ENCODE measurements at places on chromosomes 5 and 9. TPM values are rescaled to one million over a fixed set of nuclear protein-coding genes. Genes with fewer than 3 reads are reported as not detected.

DNA sequence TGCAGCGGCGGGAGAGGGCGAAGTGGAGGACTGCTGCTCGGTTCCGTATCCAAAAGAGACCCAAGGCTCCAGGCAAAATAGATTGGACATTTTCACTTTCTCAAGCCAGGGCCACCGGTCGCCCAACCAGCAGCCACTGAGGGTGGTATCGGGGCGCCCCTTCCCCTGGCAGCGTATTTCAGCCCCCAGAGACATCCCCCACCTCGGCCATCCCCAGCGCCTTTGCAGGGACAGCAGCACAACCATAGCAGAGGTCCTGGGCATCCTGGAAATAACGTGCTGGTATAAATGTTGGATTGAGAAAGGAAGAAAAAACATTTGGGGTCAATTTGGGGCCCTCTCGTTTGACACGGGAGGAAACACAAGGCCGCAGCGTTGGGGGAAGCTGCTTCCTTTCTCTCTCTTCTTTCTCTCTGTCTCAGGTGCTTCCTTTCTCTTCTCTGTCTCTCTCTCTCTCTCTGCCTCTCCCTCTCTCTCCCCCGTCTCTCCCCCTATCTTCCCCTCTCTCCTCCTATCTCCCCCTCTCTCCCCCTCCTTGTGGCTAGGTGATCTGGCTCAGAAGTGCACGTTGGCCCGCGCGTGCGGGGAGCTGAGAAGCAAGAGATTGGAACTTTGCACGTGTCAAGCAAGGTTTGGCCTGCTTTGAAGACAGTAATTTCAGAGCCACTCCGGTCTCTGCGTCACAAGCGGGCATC, 624 bp upstream of the RETREG1 start:
- peak; percentile 25 for DNase-seq
- H3K36me3 ChIP-seq: peaks cover 15% of the 10 kb centered on the region
- peaks cover 42% of the 10 kb centered on the region for H3K4me1 ChIP-seq
- H3K4me3 ChIP-seq: no peak overlapping the region
- no peak overlapping the region for H3K27ac ChIP-seq

DNA sequence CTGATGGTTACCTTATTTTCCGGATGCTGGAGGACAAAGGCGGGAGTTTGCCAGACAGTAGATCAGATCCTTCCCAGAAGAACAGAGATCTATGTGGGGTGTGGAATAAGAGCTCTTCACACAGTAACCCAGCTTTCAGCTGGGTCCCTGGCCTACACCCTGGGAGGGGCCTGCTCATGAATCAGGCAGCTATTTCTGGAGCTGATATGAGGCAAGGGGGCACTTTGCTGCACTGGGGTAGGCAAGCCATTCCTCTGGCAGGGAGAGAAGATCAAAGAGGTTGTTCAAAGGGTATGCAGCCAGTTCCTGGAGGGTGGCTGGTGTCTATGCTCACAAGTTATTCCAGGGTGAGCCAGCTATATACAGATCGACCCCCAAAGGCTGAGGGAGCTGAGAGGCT, 48.6 kb downstream of the CYSTM1 start:
- H3K27ac ChIP-seq: no peak overlapping the region
- no peaks in the 10 kb centered on the region for H3K27me3 ChIP-seq
- no peak for DNase-seq
- H3K4me3 ChIP-seq: no peak overlapping the region
- no peaks in the 10 kb centered on the region for H3K36me3 ChIP-seq
- peaks cover 34% of the 10 kb centered on the region for H3K4me1 ChIP-seq

GRCh38 chr5:40405996-40406740, 273.5 kb upstream of the PTGER4 start:
- DNase-seq: peak; percentile 42
- H3K36me3 ChIP-seq: peaks cover 8% of the 10 kb centered on the region
- peaks cover 99% of the 10 kb centered on the region for H3K4me1 ChIP-seq
- H3K4me3 ChIP-seq: peak overlapping the region; percentile 69

DNA sequence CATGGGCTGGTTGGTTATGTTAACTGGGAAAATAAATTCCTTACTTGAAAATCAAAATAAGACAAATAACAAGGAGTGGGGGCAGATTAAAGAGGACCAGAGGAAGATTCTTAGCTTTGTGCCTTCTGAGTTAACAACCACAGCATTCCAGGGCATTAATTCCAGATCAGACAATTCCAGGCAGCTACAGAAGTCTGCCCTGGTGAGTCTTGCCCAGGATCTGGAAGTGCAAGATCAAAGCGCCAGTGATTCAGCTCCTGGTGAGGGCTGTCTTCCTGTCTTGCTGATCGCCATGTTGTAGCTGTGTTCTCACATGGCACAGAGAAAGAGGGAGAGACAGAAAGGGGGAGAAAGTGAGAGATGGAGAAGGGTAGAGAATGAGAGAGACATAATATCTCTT, 65.6 kb downstream of the ANXA2R start:
- peaks cover 14% of the 10 kb centered on the region for H3K36me3 ChIP-seq
- no peak overlapping the region for H3K27ac ChIP-seq
- no peaks in the 10 kb centered on the region for H3K27me3 ChIP-seq
- no peak for DNase-seq
- no peak overlapping the region for H3K4me3 ChIP-seq

- peaks cover 3% of the 10 kb centered on the region for H3K27me3 ChIP-seq
- DNase-seq: no peak
- no peak overlapping the region for H3K4me3 ChIP-seq
These were observed 26.6 kb upstream of the CRB2 start for GRCh38 chr9:123329329-123329955.

GRCh38 chr5:72237415-72237814, 82.6 kb downstream of the MRPS27 start:
- H3K27me3 ChIP-seq: peaks cover 10% of the 10 kb centered on the region
- peaks cover 34% of the 10 kb centered on the region for H3K36me3 ChIP-seq
- H3K4me3 ChIP-seq: no peak overlapping the region
- H3K27ac ChIP-seq: no peak overlapping the region
- no peak for DNase-seq

- H3K4me3 ChIP-seq: no peak overlapping the region
- no peak overlapping the region for H3K27ac ChIP-seq
- peaks cover 2% of the 10 kb centered on the region for H3K27me3 ChIP-seq
- no peaks in the 10 kb centered on the region for H3K36me3 ChIP-seq
These were observed 10.0 kb downstream of the ENC1 start for GRCh38 chr5:74630453-74631066.

DNA sequence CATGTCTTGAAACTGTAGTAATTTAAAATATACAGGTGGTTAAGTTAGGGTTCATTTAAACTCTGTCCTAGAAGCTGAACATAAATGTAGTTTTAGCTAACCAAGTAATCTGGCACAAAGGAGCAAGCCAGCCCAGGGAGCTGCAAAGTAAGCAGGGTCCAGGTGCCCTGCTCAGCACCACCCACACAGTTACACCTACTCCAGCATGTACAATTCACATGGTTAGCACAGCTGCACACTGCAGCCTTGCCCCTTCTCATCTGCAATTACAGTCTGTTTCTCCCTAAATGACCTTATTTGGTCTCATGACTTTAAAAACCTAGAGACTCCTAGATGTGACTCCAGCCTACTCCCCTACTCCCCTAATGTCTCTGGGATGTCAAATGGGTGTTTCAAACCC, 128.4 kb downstream of the EPB41L4A start:
- DNase-seq: no peak
- no peaks in the 10 kb centered on the region for H3K36me3 ChIP-seq
- no peak overlapping the region for H3K27ac ChIP-seq
- H3K27me3 ChIP-seq: no peaks in the 10 kb centered on the region

DNA sequence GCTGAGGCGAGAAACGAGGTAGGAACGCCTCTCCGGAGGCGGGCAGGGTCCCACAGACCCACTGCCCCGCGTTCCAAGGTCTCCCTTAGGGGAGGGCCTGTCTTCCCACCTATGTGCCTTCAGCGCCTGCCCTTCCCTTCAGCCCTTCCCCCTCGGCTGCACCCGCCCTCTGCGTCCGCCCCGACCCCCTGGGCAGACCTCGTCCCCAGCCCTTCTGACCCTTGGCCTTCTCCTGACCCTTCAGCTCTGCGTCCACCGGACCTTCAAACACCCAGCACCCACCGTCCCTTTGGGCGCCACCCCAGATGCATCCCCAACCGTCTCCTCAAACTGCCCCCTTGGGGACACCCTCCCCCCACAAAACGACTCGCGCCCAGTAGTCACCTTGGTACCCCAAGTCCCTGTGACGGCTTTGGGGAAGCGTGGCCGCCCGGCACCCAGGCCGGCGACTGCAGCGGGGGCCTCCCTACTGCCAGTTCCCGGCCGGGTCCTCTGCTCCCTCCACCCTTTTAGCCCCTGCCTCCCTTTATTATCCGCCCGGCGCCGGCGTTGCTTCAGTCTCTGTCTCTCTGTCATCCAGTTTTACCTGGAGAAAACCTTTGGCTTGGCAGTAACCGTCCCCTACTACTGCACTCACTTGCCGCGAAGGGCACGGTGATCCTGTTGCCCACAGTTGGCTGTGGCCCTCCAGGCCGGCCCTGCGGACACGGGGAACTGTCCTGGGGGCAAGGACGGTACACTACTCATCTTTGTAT, 421 bp downstream of the RUSC2 start:
- peaks cover 14% of the 10 kb centered on the region for H3K27me3 ChIP-seq
- H3K27ac ChIP-seq: peak overlapping the region; percentile 63
- peak overlapping the region; percentile 88 for H3K4me3 ChIP-seq
- H3K36me3 ChIP-seq: peaks cover 5% of the 10 kb centered on the region
- no peak for DNase-seq

GRCh38 chr9:119272500-119273211, 96.6 kb downstream of the BRINP1 start:
- H3K4me1 ChIP-seq: no peaks in the 10 kb centered on the region
- no peaks in the 10 kb centered on the region for H3K27me3 ChIP-seq
- no peaks in the 10 kb centered on the region for H3K36me3 ChIP-seq
- no peak for DNase-seq
- H3K27ac ChIP-seq: no peak overlapping the region

GRCh38 chr5:146867996-146868708, 10.4 kb downstream of the PPP2R2B start:
- H3K27me3 ChIP-seq: peaks cover 4% of the 10 kb centered on the region
- no peaks in the 10 kb centered on the region for H3K4me1 ChIP-seq
- H3K36me3 ChIP-seq: no peaks in the 10 kb centered on the region
- DNase-seq: no peak

DNA sequence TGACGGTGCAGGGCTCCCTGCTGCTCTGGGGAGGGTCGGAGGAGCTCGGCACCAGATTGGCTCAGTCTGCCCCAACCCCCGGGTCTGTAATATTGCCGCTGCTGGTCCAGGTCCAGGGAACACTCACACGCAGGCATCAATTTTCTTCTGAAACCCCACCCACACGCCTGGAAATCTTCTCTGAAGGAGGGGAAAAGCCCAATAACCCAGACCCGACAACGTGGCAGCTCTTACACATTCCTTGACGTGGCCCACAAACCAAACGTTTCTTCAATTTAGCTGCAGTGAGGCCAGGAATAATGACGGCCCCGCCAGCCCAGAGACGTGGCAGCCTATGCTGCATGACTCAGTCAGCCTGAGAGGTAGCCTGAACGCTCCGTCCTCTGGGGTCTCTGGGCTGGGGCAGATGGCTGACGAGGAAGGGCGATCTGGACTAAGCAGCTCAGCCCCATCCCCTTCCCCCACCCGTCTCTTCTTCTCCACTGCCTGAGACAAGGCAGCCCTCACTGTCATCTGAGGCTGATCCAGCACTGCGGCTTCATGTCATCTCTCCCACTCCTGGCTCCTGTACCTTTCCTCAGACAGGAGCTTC, 9.9 kb upstream of the SPARC start:
- no peaks in the 10 kb centered on the region for H3K4me1 ChIP-seq
- no peak overlapping the region for H3K27ac ChIP-seq
- H3K4me3 ChIP-seq: no peak overlapping the region
- H3K27me3 ChIP-seq: peaks cover 8% of the 10 kb centered on the region

DNA sequence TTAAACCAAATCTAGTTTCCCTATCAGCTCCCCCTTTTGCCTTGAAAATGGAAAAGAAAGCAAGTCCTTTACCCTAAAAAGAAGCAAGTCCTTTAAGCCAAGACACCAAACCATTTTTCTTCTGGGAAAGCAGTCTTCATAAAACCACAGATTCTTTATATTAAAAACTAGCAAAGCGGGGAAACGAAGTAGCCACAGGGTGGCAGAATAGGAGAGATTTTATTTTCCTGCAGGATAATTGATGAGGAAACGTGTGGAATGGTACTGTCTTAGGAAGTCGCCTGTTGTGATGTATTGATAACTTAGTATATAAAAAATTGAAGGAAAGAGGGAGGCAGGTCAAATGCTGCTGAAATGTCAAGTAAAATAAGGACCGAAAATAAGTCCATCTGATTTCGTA, 41.1 kb downstream of the ZNF883 start:
- no peak for DNase-seq
- peaks cover 2% of the 10 kb centered on the region for H3K27me3 ChIP-seq
- no peaks in the 10 kb centered on the region for H3K4me1 ChIP-seq

DNA sequence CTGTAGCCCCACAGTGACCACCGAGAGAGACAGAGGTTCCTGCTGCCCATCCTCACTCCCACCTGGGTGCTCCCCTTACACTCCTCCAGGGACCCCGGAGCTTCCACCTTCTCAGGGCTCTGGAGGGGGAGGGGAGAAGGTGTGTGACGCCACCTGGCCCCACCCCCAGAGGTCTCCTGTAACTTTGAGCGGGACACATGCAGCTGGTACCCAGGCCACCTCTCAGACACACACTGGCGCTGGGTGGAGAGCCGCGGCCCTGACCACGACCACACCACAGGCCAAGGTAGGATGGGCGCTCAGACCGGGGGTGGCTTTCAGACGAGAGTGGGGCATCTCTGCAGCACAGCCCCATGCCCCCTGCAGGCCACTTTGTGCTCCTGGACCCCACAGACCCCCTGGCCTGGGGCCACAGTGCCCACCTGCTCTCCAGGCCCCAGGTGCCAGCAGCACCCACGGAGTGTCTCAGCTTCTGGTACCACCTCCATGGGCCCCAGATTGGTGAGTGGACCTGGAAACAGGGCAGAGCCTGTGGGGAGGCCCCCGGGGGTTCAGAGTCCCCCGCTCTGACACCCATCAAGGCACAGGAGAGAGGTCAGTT, 4.5 kb downstream of the MAMDC4 start:
- H3K36me3 ChIP-seq: peaks cover 5% of the 10 kb centered on the region
- no peak for DNase-seq
- no peaks in the 10 kb centered on the region for H3K27me3 ChIP-seq
- no peak overlapping the region for H3K4me3 ChIP-seq

The NEK6 gene
- 17.4 TPM for total RNA-seq

The PRSS3 gene
- total RNA-seq: not detected

The SYK gene
- 0.18 TPM for total RNA-seq

The PCDHB13 gene
- total RNA-seq: not detected

The PCDHB14 gene
- not detected for total RNA-seq

The SPOCK1 gene
- total RNA-seq: not detected

The MLANA gene
- total RNA-seq: not detected

Data from activated T-helper 1 cell treated with anti-CD3 and anti-CD28 coated beads, Interleukin-12 subunit alpha, Interleukin-12 subunit beta, Interleukin-2, Interleukin-4 antibody, amounts not matched to agents 30 ng/mL and 10 ng/mL and 1 ng/mL, durations not matched to agents 14 hours and 24 hours and 36 hours (primary cell).